AG04449 (cell line): ENCODE measurements at places on chromosomes 12 and 14.

GRCh38 chr14:55386037-55386808 lies 25.4 kb downstream of the ATG14 start:
- DNase-seq: no peak

DNA sequence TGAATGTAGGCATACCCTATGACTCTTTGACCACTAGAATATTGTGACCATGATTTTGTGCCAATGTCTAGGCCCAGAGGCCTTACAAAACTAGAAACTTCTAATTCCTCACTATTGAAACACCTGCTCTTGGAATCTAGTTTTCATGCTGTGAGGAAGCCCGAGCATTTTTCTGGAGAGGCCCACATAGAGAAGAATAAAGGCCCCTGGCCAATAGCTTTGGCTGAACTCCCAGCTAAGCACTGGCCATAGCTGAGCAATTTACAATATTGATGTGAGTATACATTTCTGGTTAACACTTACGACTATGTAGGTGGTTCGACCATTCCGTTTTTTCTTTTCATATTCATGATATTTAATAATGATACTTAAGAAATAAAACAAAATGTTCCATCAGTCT lies 190.3 kb downstream of the KCNH5 start:
- DNase-seq: no peak

GRCh38 chr12:6367065-6367968 lies 8.0 kb downstream of the SCNN1A start:
- DNase-seq: no peak

- no peak for DNase-seq
Observed at GRCh38 chr12:111761099-111761498, 5.6 kb upstream of the ALDH2 start.

DNA sequence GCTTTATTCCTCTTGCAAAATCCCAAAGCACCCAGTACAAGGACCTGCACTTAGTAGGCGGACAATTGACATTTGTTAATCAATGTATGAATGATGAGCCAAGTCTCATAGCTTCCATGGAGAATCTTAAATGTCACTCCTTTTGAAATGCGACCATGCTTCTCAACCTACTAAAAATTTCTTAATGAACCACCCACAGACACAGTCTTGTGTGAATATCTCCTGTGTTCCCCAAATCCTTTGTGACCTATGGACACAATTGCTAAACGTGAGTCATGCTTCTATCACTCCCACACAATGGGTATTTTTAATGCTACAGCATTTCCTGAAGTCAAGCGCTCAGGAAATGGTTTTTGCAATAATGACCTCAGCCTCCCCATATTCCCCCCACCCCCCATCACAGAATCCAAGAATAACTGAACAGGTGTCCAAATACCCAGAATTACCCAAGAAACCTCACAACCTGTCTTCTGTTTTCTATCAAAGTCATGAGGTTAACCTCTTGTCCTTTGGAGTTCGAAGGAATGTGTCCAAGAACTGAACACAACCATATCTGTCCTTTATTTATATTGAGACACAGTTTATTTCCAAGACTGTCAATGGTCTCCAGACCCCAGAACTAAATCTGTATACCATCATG lies 163.6 kb upstream of the PLEKHG7 start:
- no peak for DNase-seq

GRCh38 chr12:66092559-66093269 lies 37.8 kb downstream of the LLPH start:
- no peak for DNase-seq

DNA sequence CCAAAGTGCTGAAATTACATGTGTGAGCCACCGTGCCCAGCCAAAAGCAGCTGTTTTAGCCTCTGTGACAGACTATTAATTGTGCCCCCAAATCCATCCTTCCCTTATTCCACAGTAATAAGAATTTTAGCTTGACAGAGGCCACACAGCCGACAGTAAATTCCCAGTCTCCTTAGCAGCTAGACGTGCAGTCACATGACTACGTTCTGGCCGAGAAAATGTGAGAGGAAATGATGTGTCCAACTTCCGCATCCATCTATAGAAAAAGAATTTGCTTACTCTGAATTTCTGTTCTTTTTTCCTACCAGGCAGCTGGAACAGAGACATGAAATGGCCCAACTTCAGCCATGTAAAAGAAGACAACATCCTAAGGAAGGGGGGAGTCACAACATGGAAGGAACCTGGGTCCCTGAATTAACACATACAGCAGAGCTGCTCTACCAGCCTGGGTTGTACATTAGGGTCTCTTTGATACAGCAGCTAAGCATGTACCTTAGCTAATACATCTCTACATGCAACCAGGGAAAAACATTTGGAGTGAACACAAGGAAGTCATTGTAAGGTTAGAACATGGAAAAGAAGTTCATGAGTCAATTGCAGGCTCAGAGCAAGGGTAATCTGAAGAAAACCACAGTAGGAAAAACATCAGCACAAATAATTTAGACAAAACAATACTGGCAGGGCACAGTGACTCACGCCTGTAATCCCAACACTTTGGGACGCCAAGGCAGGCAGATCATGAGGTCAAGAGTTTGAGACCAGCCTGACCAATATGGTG lies 35.5 kb downstream of the CIT start:
- no peak for DNase-seq

- DNase-seq: no peak
Observed at GRCh38 chr14:22378181-22378580, 210.8 kb downstream of the DAD1 start.

DNA sequence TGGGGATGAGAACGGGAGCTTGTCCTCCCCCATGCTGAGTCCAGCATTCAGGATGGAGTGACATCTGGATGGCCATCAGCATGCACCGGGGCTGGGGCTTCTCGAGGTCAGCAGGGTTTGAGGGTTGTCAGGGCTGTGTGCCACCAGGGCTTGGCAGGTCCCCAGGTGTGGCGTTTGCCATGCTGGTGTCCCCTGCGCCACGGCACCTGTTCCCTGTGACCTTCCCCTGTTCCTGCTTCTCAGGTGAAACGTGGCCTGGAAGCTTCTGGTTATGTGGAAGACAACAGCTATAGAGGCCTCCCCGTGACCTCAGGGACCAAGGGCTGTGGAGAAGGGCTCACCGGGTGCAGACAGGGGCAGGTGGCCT lies 152.4 kb downstream of the KIF26A start:
- DNase-seq: no peak

- DNase-seq: no peak
Observed at GRCh38 chr14:45251912-45252311, 1.1 kb downstream of the MIS18BP1 start.

- DNase-seq: no peak
Observed at GRCh38 chr12:25970082-25970481, 11.6 kb downstream of the RASSF8 start.

DNA sequence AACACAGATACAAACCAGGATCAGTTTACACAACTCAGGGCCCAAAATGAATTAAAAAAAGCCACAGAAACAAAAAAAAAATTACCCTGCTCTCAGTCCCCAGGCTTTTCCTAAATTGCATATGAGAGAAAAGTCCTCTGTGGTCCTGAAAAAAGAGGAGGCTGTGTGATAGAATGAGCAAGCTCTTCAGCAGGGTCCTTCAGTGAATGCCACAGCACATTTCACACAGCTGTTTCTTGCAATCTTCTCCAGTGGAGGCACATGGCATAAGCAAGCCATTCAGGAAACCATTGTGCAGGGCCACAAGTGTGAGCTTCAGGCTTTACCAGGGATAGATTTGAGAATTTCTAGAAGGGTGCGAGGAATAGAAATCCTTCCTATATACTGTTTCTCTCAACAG lies 168.5 kb downstream of the PPM1H start:
- no peak for DNase-seq

- no peak for DNase-seq
Observed at GRCh38 chr12:109288571-109288970, 20.5 kb downstream of the FOXN4 start.

DNA sequence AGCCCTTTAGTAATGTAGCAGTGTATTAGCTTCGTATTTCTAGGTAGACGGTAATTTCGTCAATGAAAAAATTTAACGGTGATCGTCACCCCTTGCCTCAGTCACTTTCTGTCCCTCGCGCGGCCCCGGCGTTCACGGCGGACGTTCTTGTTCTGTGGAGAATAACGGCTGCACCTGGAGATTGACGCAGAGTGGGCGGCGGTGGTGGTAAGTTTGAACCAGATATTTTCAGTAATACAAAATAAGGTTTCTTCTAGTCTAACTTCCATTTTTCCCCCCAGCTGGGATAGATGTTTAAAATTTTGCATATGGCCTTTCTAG lies 341 bp downstream of the ZNF10 start:
- no peak for DNase-seq
